ENCODE measurements at places on chromosomes 3 and 15.

DNA sequence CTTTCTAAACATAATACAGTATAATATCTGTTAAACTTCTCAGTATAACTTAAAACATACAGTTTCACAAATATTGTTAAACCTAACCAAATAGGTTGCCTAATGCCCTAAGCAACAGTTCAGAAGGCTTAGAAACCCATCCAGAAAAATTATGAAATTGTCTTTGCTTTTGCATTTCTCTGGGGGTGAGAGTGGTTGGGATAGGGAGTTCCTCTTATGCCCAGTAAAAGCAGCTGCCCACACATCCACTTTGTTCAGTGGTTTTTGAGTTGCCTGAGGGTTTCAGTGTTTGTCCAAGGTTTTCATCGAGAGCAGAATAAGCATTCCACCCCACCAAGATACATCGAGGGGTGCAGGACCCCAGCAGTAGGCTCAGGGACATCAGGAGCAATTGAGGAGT, 179.4 kb downstream of the CDIN1 start:
- DNase-seq = no peak

DNA sequence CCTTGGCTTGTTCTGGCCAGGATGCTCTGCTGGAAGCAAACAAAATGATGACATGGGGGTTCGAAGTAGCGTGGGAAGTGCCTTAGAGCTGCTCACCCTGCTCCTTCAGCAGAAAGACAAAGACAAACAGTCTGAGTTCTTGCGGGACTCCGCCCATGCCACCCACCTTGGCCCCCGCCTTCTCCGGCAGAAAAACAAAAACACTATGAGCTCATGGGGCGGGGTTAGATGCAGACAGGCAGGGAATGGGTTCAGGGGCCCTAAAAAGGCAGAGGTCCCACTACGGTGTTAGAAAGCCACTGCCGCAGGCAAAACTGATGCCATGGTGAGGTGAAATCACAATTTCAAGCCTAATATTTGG, 9.7 kb upstream of the NCKIPSD start:
- DNase-seq = peak; percentile 83

DNA sequence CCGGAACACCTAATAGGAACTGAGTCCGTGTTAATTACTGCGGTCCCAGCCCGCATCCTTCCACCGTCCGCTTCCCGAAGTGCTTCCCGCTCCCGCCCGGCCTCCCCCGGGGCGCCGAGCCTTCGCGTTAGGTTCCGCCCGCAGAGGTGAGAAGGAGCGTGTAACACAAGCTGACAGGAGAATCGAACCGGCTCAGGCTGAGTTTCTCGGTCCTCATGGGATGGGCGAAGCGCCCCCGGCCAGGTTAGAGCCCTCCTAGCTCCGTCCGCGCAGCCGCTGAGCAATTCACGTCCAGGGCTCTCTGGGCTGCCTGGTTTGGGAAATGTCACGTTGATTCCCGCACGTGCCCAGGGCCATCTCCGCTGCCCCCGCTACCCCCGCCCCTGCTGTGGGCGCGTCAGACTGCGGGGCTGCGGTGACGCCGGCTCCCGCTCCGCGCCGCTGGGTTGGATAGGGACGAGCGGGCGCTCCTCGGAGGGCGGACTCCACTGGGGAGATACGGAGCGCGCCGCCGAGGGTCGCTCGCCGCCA, 954 bp downstream of the CLDN11 start:
- DNase-seq = no peak

- no peak for DNase-seq
These were observed 18.0 kb downstream of the FAM98B start for GRCh38 chr15:38471974-38472373.

GRCh38 chr15:91980502-91981267, 127.2 kb downstream of the SLCO3A1 start:
- DNase-seq = no peak

DNA sequence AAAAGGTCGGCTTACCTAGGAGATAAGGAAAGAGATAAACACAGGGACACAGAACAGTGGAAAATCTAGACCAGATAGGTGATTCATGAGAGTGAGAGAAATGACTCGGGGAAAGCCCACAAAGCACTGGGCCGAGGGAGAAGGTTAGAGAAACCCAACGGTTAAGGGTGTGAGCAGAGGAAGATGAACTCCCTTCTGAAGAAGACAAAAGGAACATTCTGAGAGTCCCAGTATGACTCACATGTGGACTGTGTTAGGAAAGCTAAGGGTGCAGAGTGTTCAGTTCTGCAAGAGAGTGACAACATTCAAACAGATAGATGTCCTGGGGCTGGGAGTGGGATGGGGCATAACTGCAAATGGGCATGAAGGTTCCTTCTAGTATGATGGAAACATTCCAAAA, 83.0 kb downstream of the CNTN3 start:
- no peak for DNase-seq

GRCh38 chr15:90264671-90265070, 801 bp upstream of the NGRN start:
- peak; percentile 59 for DNase-seq

DNA sequence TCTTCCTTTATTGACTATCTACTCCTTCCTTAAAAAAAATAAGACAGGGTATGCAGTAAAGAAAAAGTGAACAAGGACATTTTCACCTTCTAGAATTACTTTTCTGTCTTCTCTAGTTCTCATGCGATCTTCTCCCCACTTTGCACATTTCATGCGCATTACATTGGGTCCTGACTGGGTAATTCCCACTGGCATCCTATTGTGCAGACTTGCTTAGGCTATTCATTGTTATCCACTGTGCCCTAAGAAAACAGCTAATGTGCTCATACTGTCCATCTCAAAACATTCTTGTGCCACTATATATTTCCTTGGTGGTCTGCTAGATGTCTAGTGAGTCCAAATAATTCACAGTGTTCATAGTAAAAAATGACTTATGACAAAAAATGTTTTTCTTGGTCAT, 447.4 kb upstream of the ROBO1 start:
- DNase-seq = no peak

DNA sequence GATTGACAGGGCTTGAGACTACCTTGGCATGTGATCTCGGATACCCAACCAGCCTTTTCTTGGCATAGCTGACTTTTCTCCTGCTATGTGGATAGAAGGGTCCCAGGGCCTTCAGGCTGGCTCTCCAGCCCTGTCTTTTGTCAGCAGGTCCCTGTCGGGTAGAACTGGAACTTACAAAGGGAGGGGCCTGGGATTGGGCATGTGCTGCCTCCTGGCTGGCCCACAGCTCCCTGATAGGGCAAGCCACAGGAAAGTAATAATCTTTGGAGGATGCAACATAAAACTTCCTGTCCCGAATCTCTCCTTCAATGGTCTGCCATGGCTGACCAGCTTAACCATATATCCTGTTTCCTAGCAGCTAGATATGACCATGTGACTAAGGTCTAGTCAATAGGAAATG, 89.1 kb downstream of the ABHD5 start:
- DNase-seq = no peak

GRCh38 chr3:194905696-194906095, 220.0 kb downstream of the FAM43A start:
- peak; percentile 59 for DNase-seq

GRCh38 chr15:56957812-56958406, 39.5 kb downstream of the TCF12 start:
- no peak for DNase-seq

GRCh38 chr3:187507266-187507665, 139.1 kb downstream of the RTP4 start:
- DNase-seq = no peak
